ENCODE measurements at places on chromosomes 2 and 18.

DNA sequence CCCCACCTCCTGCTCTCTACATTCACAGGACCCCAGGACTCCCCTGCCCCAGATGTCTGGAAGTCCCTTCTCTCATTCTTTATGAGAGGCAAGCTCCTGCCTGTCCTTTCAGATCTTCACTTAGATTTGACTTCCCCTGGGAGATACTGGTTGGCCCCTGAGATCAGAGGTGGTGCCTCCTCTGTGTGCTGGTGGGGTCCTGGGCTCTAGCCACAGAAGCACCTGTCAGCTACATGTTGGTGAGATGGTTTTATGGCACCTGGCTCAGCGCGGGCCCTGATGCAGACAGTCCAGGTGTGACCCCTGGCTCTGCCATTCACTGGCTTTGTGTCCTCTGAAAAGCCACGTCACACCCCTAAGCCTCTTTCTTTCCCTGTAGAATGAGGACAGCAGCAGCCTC, 369.6 kb upstream of the ID2 start:
- DNase-seq, result no peak

- DNase-seq, result no peak
These were observed 101.3 kb upstream of the NDUFV2 start for GRCh38 chr18:9001209-9001608.

- no peak for DNase-seq
These were observed 173.9 kb downstream of the HDAC4 start for GRCh38 chr2:239226677-239227581.

- peak; percentile 6 for DNase-seq
These were observed 75.6 kb upstream of the UXS1 start for GRCh38 chr2:106269591-106270291.

DNA sequence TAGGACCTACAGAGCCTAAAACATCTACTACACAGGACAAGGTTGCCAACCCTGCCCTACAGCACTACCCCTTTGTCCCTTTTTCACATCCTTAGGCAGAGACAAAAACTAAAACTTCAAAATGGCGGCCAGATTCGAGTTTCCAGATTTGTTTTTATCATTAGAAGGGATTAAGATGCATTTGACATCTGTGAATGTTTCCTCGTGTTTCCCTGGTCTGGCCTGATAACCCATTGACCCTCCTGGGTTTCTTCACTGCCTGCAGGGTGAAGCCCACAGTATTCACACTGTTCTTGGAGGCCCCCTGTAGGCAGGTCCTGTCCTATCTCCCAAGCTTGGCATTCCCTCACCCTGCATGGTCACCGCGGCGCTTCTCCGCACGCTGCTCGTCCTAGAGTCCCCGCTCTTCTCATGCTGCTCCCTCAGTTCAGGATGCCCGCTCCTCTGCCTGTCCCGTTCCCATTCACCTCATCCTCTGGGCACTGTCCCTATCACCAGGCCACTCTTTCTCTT, 67.6 kb downstream of the TPGS2 start:
- no peak for DNase-seq

DNA sequence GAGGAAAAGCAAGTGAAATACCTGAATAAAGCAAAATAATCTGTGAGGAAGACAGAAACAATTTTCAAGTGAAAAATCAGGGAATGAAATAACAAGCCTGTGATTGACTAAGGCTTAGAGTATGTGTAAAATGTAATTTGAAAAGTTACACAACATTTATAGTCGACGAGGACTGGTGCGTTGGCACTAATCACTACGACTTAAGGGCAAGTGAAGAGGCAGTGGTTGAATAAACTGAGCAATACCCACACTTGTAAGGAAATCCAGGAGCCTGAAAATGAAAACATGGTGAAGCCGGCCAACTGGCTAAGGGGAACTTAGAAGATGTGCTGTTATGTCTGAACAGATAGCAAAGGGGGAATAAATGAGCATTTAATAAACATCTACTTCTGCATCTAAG, 13.4 kb downstream of the DOK1 start:
- no peak for DNase-seq
